ENCODE measurements at places on chromosomes 12 and 14.

GRCh38 chr12:12718853-12719252 is 1.7 kb downstream of the CDKN1B start:
- DNase-seq = no peak

- DNase-seq = no peak
Measured at GRCh38 chr12:11829764-11830194, 180.3 kb downstream of the ETV6 start.

- DNase-seq = no peak
Measured at GRCh38 chr12:68175557-68176061, 16.1 kb upstream of the IFNG start.

GRCh38 chr12:24597580-24597979 is 351.3 kb downstream of the BCAT1 start:
- no peak for DNase-seq

DNA sequence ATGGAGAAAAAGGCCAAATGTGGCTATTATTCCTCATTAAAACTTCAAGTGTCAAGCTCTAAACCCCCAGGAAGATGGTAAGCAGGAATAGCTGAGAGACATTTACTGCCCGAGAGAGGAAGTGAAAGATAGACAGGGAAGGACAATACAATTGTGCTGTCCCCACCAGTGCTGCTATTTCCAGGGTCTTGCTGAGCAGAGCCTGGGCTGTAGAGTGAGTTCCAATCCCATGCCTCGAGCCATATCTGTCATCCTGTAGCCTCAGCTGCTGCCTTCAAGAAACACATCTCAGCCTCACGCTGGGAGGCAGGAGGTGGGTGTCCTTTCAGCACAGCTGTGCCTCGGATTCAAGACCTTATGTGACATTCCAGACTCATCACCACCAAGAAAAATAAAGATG is 114.0 kb downstream of the RPAP3 start:
- DNase-seq = no peak

- DNase-seq = no peak
Measured at GRCh38 chr12:105935981-105936380, 202.8 kb downstream of the NUAK1 start.

GRCh38 chr12:51430196-51430895 is 5.7 kb downstream of the SLC4A8 start:
- no peak for DNase-seq

DNA sequence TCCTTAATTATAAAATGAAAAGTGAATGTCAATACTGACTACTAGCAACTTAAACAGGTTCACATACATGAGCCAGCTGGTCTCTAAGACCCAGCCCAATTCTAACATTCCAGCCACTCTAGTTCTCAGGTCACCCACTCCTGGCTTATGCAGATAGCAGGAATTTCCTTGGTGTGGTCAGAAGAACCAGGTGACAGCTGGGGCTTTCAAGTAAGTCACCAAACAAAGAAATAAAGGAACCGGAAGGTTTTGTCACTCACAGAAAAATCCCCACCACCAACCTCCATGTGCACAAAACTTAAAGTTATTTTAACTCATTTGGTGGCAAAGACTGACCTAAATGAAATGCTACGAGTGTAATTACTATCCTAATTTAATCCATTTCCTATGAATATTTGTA is 129.6 kb upstream of the CDKN3 start:
- no peak for DNase-seq

- no peak for DNase-seq
Measured at GRCh38 chr14:104694991-104695659, 5.7 kb downstream of the INF2 start.

- DNase-seq = no peak
Measured at GRCh38 chr12:100371146-100371545, 14.3 kb downstream of the SLC17A8 start.

GRCh38 chr12:13537623-13538022 is 341.1 kb downstream of the EMP1 start:
- no peak for DNase-seq

DNA sequence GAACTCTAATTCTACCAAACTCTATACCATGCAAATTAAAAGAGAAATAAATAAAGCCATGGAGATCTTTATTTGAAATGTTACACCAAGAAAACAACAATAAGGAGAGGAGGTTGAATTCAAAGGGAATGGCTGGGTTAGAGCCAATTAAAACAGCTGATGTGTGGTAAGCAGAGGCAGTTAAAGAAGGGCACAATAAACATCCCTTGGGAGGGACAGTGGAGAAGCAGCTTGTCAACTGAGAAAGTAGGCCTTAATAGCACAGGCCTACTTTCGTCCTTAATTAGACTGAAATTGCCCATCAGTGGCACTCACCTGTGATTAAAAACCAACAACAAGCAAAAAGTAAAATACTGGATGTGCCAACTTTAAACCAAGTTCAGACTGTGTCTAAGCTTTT is 16.3 kb upstream of the NAV3 start:
- DNase-seq = no peak

DNA sequence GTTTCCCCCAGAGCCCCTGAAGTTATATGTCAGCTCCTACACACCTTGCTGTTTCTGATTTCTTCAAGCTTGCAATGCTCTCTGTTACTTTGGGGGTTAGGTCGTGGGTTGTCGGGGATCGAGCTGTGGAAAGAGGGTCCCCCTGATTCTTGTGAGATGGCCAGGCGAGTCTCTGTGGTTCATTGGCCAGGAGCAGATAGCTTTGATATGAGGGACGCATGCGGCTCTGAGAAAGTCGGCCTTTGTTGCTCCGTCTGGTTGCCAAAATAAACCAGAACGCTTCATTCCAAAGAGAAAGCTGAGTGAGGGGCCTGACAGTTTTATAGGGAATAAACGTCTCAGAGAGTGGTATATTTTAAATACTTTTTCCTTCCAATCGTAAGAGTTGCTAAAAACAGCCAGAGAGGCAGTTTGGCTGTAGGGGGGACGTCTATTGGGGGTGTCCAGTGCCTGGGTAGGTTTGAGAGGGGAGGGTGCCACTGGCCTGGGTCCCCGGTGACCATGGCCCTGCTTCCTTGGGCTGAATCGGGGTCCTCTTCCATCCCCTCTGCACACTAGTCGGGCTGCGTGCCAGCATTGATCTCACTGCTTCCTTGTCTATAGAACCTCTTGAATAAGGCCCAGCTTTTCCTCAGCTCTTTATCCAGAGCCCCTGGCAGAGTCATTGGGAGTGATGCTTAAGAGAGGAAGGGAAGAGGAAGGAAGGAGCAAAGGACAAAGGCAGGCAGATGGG is 18.9 kb downstream of the CCND2 start:
- DNase-seq = no peak

- DNase-seq = no peak
Measured at GRCh38 chr12:131276501-131277185, 322.9 kb downstream of the ADGRD1 start.

DNA sequence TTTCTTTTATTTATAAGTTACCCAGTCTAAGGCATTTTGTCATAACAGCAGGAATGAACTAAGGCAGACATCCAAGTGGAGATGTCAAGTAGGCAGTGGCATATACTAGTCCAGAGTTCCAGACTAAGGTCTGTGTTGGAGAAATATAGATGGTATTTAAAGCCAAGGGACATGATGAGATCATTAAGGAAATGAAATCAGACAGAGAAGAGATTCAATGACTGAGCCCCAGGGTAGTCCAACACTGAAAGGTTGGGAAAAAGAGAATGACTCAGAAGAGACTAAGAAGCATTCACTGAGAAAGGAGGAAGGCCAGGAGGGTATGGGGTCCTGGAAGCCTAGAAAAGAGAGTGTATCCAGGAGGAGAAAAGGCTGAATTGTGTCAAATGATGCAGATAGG is 442.2 kb upstream of the CCDC196 start:
- no peak for DNase-seq

- no peak for DNase-seq
Measured at GRCh38 chr12:106078358-106079010, 60.3 kb downstream of the NUAK1 start.

DNA sequence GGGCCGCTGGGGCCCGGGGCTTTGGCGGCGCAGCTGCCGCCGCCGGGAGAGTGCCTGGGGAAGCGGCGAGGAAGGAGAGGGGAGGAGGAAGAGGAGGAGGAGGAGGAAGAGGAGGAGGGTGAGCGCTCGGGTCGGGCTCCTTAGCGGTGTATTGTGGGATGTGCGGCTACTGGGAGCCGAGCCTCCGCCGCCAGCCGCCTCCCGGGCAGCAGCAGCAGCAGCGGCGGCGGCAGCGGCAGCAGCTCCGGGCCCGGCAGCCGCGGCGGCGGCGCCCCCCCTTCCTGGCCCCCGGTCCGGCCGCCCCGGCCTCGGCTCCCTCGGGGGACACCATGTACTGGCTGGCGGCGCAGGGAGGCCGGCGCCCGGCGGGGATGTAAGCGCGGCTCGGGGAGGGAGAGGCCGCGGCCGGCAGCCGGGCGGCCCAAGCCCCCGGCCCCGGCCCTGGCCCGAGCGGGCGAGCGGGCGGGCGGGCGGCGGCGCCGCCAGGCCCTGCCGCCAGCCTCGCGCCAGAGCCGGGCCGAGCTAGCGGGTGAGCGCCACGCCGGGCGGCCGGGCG is at the start of gene SETD1B:
TSS of gene SETD1B (plus strand) at position 149 of the 556 bp plus-strand sequence. CDS start 729 bp downstream, outside the sequence.
- no peak for DNase-seq

DNA sequence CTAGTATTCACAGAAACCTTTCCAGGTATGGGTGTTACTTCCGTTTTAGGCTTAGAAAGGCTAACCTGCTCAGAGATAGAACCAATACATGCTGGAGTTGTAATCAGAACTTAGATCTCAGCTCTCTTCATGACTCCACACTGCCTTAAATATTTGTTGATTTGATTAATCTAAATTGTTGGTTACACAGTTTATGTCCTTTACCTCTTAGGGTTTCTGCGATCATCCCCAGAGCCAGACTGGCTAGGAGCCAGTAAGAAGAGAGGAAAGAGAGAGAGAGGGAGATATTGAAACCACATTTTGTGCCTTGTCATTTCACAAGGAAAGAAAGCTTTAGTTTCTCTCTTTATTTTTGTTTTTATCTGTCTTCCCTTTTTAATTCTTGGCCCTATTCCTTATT is 16.8 kb upstream of the MGP start:
- DNase-seq = no peak

- no peak for DNase-seq
Measured at GRCh38 chr14:62234849-62235248, 472.6 kb downstream of the SNAPC1 start.

GRCh38 chr14:102314242-102315011 is 5.1 kb upstream of the ZNF839 start:
- no peak for DNase-seq

DNA sequence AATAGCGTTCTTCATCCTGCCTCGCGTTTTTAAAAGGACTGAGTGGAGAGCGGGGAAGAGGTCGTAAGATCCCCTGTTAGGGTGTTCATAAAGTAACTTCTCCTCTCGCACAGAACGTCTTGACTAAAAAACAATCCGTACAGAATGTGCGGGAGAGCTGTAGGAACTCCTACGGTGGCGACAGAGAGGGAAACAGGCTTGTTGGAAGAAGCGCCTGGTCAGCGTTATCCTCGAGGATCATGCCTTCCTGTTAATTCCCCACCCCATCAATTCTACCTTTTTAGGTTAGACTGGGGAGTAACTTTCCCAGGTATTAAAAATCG is 399 bp upstream of the WASHC4 start:
- no peak for DNase-seq

DNA sequence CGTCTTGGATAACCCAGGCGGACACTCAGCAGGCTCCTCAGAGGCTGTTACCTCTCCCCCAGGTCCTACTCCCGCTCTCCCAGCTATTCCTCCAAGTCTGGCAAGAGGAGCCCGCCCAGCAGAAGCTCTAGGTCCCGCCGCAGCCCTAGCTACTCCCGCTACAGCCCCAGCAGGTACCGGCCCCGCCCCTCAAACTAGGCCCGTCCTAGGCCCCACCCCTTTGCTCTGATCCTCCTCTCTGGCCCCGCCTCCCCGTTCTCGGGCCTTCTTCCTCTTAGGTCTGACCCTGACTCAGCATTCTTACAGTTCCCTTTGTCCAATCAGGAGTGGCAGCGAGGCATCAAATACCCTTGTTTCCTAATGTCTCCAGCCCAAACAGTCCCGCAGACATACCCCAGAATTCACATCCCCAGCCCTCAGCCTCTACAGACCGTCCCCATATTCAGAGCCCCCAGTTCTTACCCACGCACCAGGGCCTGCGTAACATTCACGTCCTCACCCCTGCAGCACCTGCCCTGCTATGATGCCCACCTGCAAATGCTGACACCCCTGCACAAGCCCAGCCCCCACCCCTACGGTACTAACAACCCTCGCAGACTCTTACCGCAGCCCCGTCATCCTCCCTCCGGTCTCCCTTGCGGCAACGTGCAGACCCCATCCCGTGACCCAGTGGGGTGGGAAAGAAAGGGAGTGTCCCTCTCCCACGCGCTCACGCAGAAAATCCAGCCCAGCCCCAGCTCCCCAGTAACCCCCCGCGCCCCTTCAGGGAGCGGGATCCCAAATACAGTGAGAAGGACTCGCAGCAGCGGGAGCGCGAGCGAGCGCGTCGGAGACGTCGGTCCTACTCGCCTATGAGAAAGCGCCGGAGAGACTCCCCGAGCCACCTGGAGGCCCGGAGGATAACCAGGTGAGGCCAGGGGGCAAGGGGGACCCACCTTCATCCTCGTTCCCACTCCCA is 25.0 kb upstream of the HSPB8 start:
- peak; percentile 95 for DNase-seq

DNA sequence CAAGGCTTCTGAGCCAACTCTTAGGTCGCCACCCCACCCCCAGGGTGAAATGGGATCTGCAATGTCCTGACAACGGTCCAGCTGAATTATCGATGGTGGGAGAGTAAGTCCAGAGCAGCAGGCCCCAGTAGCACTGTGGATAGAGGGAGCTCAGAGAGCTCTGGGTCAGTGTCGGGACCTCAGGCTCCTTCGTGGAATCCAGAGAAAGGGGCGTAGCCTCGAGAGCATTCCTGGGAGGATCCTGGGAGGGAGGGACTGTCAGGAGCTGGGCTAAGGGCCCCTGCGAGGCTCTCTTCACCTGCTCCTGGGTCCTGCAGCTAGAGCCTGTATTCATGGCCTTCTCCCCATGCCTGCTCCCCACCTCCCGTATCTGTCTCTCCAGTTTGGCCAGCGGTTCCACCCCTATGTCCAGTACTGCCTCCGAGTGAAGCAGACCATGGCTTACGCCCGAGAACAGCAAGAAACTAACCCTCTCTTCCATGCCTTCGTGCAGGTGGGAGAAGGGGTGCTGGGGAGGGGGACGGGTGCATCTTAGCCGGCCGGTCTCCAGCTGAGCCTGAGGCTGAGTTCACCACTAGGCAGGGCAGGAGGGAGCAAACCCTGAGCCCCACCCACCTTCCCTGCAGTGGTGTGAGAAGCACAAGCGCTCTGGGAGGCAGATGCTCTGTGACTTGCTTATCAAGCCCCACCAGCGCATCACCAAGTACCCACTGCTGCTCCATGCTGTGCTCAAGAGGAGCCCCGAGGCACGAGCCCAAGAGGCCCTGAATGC is 6.6 kb downstream of the PLEKHG6 start:
- DNase-seq = no peak

Measured in iPS DF 6.9 (cell line).